ENCODE measurements at places on chromosomes 13 and 19. TPM values are rescaled to one million over a fixed set of nuclear protein-coding genes. Genes with fewer than 3 reads are reported as not detected.

BCL3 gene
- 14.9 TPM for total RNA-seq

PDS5B gene
- 72.6 TPM for total RNA-seq

CFAP97D2 gene
- not detected for total RNA-seq

DNA sequence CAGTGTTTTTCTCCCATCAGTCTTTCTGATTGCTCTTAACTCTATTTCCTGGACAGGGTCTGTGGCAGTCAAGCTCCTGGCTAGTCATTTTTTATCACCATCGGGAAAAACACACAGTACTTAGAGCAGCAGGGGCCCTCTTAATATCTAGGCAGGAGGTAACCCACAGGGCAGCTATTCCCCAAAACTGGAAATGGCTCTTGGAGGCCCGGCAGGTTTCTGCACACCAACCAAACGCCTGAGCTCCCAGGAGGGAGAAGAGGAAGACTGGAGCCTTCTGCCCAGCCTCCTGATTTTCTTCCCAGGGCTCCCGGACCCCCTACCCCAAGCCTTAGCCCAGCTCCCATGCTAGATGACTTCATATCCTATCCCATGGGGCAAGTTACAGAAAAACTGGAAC, 49.3 kb upstream of the VSTM2B start:
- no peak for DNase-seq

DNA sequence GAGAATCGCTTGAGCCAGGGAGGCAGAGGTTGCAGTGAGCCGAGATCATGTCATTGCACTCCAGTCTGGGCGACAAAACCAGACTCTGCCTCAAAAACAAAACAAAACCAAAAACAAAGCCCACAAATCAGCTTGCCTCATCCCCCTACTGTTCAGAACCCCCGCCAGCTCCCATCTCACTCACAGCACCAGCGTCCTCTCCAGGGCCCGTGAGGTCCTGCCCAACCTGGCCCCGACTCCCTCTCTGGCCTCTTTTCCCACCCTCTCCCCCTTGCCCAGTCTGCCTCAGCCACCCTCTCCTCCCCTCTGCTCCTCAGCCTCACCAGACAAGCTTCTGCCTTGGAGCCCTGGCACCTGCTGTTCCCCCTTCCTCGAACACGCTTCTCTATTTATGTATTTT, 3.8 kb downstream of the SLC8A2 start:
- DNase-seq = no peak

DNA sequence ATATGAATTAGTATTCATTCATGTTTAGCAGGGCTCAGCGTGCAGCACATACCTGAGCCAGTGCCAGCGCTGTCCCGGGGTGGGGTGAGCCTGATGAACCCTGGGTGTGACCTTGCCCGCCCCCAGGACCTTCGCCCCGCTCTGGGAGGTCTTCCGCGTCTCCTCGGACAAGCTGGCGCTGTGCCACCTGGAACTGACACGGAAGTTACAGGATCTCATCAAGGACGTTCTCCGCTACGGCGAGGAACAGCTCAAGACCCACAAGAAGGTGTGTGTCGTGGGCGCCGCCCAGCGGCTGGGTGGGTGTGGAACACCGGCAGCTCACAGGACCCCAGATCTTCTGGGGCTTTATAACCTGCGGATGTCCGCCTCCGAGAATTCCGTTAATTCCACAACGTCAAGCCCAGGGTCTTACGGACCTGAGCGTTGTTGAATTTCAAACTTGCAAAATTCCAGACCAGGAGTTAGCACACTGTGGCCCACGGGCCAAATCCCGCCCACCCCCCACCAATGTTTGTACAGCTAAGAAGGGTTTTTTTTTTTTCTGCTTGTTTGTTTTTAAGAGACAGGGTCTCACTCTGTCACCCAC, 15.4 kb downstream of the FCHO1 start:
- DNase-seq = peak; percentile 65

DNA sequence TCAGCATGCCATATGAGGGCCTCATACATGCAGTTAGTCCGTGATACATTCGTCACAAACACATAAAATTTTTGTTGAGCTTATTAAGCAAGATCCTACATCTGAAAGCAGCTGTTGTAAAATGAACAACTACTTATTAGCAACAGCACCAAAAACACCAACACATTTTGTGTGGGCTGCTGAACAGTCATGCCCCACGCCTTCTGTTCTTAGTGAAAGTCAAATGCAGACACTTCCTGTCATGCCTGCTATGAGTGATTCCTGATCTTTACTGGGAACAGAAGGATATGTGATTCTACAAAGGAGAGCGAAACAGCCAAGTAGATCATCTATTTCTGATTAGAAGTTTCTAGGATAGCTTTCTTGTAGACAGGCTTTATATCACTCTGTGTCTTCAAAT, 4.2 kb upstream of the B3GLCT start:
- no peak for DNase-seq

DNA sequence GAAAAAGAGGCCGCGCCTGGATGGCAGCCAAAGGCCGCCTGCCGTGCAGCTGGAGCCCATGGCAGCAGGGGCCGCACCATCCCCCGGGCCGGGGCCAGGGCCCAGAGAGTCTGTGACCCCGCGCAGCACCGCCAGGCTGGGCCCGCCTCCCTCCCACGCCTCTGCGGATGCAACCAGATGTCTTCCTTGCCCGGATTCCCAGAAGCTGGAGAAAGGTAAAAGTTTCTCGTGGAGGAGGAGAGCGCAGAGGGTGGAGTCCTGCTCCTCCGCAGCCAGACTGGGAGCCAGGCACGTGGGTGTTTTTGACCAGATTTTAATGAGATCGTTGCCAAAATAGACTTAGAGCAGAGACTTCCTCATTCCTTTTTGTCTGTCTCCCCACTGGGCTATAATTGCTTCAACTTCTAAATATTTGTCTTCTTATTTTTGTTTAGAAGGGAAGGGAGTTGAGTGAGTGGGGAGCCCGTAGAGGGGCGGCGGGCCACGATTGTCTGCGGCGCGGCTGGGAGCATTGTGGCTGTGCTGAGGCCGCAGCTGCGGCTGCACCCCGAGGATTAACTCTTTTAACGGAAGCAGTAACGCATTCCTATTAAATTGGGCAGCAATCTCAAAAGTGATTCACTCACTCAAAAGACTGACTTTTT, 22.8 kb upstream of the NDUFS7 start:
- no peak for DNase-seq

PSG11 gene
- not detected for total RNA-seq

GJB6 gene
- total RNA-seq = 28.6 TPM

GRCh38 chr13:67318860-67319259, 88.7 kb upstream of the PCDH9 start:
- no peak for DNase-seq

CBLC gene
- total RNA-seq = 10.8 TPM

GRCh38 chr13:100530671-100531213, 57.8 kb downstream of the GGACT start:
- DNase-seq = no peak
